ENCODE measurements at places on chromosomes 5 and 9. TPM values are rescaled to one million over a fixed set of nuclear protein-coding genes. Genes with fewer than 3 reads are reported as not detected.

Gene CLIC3
- total RNA-seq, result 80.7 TPM

Gene CDH10
- not detected for total RNA-seq

Gene PCDHAC1
- 3.7 TPM for total RNA-seq

DNA sequence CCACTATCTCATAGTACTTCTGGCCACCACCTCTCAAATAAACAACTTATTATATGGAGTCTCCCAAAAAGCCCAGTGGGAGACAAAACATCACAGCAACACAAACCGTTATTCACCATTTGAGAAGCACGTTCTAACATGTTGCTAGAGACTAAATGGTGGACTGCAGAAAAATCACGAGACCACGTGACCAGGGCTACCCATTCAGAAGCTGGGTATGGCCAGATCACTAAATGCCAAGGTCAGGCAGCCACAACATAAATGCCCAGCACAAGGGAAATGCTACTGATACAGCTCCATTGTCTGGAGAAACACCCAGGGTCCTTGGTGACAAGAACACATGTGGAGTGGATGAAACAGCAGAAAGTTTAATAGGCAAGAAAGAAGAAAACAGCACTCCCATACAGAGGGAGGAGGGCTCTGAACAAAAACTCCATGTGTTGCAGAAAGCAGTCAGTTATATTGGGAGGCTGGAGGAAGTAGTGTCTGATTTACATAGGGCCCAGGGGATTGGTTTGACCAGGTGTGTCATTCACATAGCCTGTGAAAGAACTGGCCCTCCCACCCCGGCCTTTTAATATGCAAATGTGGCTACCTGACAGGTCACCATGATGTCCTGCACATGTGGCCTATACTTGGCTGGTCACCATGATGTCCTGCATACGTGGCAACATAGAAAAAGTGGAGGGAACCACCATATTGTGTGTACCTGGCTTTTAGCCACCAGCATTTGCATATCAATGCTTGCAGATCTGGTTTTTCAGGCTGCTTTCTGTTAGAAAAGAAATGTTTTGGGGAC, 97.2 kb downstream of the TRIM36 start:
- no peak overlapping the region for H3K27ac ChIP-seq
- H3K27me3 ChIP-seq, result no peaks in the 10 kb centered on the region
- DNase-seq, result no peak
- no peaks in the 10 kb centered on the region for H3K4me1 ChIP-seq
- no peak overlapping the region for H3K4me3 ChIP-seq

DNA sequence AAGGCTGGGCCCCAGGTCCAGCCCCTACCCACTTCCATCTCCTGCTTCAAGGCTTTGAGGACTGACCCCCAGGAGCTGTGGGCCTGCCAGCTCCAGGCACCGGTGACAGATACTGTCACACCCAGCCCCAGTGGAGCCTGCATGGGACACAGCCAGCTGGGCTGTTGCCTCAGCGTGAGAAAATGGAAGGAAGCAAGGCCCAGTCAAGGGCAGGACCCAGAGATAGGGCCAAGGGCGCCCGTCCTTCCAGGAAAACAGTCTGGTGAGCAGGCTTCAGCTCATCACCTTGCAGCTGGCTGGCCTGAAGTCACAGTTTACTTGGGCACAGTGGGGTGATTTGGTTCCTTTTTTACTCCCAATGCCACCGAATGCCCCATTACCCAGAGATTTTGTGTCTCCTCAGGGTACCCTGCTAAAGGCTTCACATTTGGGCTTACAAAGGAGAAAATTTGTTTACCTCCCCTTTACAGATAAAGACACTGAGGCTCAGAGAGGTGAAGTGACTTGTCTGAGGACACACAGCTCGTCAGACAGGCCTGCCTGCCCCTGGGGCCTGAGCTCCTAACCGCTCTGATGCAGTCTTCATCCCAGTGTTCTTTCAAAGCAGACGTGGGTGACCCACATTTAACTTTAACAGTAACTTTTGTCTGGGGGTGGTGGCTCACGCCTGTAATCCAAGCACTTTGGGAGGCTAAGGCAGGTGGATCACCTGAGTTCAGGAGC, 21.5 kb upstream of the WDR38 start:
- no peaks in the 10 kb centered on the region for H3K36me3 ChIP-seq
- peaks cover 17% of the 10 kb centered on the region for H3K4me1 ChIP-seq
- no peak for DNase-seq
- H3K27me3 ChIP-seq, result no peaks in the 10 kb centered on the region

DNA sequence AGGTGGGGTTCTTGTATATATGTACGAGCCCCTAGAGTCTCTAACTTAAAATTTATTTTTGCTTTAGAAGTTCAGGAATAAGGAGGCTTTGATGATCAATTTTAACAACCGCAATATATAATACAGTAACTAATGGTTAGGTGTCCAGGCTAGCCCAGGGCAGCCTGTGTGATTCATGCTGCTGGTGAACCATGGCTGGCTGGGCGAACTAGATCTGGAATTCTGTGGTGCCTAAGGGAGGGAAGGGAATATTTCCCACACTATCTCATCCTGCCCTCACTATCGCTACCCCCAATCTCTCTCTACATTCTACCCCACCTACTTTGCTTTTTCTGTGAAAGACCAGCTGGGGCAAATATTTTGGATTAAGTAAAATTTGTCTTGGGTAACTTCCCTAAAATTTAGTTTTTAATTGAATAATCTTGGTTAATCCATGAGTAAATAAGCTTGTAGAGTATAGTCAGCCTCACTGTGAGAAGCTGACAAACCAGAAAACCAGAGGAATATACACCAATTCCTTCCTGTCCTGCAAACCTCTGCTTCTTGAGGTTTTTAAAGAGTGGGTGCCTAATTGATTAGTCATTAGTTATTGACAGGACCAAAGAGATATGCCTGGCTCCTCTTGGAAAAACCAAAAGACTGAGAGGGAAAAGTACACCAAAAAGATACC, 115.1 kb upstream of the CCDC152 start:
- no peaks in the 10 kb centered on the region for H3K4me1 ChIP-seq
- H3K36me3 ChIP-seq, result no peaks in the 10 kb centered on the region
- H3K27ac ChIP-seq, result no peak overlapping the region
- H3K4me3 ChIP-seq, result no peak overlapping the region

GRCh38 chr5:95779611-95780010, 42.9 kb downstream of the GLRX start:
- no peak overlapping the region for H3K4me3 ChIP-seq
- no peaks in the 10 kb centered on the region for H3K27me3 ChIP-seq
- H3K36me3 ChIP-seq, result no peaks in the 10 kb centered on the region
- H3K27ac ChIP-seq, result peak overlapping the region; percentile 58

GRCh38 chr5:127076315-127077129, 3.2 kb upstream of the C5orf63 start:
- H3K27me3 ChIP-seq, result no peaks in the 10 kb centered on the region
- peaks cover 3% of the 10 kb centered on the region for H3K4me1 ChIP-seq

- H3K4me3 ChIP-seq, result no peak overlapping the region
- H3K27me3 ChIP-seq, result no peaks in the 10 kb centered on the region
- DNase-seq, result peak; percentile 88
- H3K4me1 ChIP-seq, result peaks cover 6% of the 10 kb centered on the region
- H3K27ac ChIP-seq, result no peak overlapping the region
- H3K36me3 ChIP-seq, result no peaks in the 10 kb centered on the region
Measured at GRCh38 chr9:4077499-4078102, 222.3 kb downstream of the GLIS3 start.

DNA sequence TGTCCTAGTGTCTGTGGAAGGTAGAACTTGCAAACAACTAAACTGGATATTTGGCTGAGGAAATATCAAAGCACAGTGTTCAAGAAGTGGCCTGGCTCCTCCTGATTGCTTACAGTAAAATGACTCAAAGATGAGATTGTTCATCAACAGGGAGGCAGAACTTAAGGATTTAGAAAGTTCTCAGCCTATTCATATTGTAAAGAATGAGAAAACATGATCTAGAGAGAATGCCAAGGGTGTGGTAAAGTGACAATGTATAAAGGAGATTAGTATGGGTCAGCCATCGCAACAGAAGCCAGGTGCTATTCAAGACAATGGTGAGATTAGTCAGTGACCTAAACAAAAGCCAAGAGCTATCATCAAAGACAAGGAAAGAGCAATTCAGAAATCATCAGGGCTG, 372.3 kb downstream of the SPOCK1 start:
- no peaks in the 10 kb centered on the region for H3K36me3 ChIP-seq
- no peak for DNase-seq
- H3K4me3 ChIP-seq, result no peak overlapping the region
- no peaks in the 10 kb centered on the region for H3K4me1 ChIP-seq

DNA sequence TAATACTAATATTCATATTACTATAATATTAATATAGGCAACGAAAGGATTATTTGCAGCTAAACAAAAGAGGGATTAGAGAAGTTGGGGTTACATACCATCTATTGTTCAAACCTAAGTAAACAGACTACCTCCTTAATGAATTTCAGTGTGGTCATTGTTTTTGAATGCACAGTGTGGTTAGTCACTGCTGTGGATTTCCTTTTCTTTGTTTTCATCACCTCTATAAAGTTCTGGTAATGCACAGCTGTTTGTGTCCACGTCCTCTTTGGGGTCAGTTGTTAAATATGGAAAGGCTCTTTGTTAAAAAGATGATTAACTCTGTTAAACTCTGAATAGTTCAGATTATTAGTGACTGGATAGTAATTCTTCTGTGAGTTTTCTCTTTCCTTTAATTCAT, 233.6 kb downstream of the MAST4 start:
- no peaks in the 10 kb centered on the region for H3K36me3 ChIP-seq
- H3K27ac ChIP-seq, result no peak overlapping the region
- no peaks in the 10 kb centered on the region for H3K27me3 ChIP-seq
- peaks cover 12% of the 10 kb centered on the region for H3K4me1 ChIP-seq

DNA sequence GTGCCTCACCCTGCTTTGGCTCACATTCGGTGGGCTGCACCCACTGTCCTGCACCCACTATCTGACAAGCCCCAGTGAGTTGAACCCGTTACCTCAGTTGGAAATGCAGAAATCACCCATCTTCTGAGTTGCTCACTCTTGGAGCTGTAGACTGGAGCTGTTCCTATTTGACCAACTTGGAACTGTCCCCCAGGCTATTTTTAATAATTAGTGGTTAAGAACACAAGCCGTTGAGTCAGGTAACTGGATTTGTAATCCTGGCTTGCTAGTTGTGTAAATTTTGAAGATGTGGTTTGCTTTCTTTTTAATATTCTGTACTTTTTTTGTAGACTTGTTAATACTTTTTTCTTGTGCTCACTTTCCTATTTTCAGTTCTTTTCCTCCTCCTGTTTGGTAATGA, 81.2 kb downstream of the CNTLN start:
- no peaks in the 10 kb centered on the region for H3K4me1 ChIP-seq

DNA sequence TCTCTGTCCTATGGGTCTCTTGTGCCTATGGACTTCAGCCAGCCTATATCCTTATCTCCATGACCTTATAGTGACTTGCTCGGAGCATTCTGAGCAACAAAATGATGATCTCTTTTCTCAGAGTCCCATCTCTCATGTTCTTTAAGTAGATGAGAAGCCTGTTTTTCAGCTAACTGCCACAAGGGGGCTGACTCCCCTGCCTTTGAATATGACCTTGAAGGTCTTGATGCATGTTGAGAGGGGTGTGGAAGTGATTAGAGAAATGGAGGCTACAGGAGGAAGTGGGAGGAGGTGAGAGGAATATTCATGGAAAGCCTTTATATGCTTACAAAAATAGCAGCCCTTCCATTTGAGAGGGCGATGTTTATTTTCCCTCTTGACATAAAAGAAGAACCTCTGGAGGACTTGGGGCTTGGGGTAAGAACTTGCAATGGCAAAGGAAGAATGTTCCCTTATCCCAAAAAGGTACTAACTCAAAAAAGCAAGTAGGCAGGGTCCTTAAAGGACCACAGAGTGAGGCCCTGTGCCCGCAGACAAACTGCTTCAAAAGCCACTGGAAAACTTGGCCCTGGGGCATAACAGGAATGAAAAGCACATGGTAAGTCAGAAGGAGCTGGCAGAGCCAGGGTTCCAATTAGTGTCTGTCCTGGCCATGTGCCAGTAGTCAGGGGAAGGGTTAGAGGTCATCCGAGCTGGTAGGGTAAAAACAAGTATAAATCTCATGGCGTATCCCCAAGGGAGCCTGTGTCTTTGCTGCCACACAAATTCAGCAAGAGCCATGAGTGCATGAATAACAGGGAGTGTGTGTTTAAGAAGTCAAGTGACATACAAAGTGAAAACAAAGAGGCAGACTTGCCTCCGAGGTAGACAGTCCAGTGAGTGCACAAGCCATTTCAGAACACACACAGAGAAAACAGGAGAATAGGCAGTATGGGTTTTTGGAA, 39.1 kb downstream of the FGD3 start:
- H3K4me1 ChIP-seq, result peaks cover 5% of the 10 kb centered on the region
- no peaks in the 10 kb centered on the region for H3K27me3 ChIP-seq
- H3K27ac ChIP-seq, result peak overlapping the region; percentile 49
- no peaks in the 10 kb centered on the region for H3K36me3 ChIP-seq
- peak; percentile 53 for DNase-seq
- H3K4me3 ChIP-seq, result no peak overlapping the region

DNA sequence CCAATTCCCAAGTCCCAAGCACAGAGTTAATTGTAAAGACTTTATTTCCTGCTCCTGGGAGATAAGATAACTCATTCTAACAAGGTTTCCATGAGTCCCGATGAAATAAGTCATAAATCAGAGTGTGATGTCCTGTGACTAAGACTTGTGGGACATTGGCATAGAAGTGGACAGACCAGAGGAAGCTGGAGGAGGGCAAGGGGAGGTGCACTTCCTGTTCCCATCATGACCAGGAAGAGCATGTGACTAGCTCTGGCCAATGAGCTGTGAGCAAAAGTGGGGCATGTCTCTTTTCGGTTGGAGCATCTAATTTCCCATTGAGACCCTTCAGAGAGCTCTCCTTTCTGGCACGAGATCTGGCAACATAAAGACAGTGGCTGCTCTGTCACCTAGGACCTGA, 100.4 kb downstream of the ZNF354C start:
- H3K4me1 ChIP-seq, result no peaks in the 10 kb centered on the region
- H3K36me3 ChIP-seq, result no peaks in the 10 kb centered on the region
- no peak for DNase-seq
- no peak overlapping the region for H3K4me3 ChIP-seq
- H3K27ac ChIP-seq, result no peak overlapping the region

DNA sequence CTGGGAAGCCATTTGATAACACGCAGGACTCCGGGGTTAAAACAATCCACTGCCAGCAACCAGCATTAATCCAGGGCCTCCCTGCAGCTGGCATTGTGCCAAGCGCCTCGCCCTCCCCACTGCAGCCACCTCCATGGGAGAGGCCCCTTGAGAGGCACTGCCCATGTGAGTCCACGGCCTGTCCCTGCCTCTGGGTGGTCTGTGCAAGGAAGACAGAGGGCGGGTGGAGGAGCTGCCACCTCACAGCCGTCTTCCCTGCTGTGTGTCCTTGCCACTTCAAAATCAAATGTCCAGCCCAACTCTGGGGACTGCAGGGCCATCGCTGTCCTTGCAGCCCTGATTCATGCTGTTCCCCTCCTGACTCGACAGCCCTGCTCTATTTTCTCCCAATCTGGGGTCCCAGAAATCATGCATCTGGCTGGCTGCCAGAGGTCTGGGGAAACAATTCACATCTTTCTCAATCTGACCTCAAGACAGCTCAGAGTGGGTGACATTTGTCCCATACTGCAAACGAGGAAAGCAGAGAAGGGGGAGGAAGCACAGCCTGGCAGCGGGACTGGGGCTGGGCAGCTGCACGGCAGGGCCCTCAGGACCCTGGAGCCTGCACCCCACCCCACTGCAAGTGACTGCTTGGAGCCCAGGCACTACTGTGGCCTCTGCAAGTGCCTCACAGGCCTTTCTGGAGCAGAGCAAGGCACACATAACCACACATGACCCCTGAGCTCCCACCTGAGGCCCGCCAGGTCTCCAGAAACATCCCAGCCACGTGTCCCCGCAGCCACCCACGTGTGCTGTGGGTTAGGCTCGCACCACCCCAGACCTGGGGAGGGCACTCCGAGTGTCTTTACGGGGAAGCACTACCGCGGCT, 15.7 kb downstream of the BRD3OS start:
- no peak overlapping the region for H3K27ac ChIP-seq
- H3K4me1 ChIP-seq, result peaks cover 7% of the 10 kb centered on the region
- H3K27me3 ChIP-seq, result no peaks in the 10 kb centered on the region
- no peak overlapping the region for H3K4me3 ChIP-seq
- peaks cover 75% of the 10 kb centered on the region for H3K36me3 ChIP-seq
